Smooth muscle cell of the pulmonary artery (primary cell): ENCODE measurements at places on chromosomes 6 and 20. TPM values are rescaled to one million over a fixed set of nuclear protein-coding genes. Genes with fewer than 3 reads are reported as not detected.

CGA gene
- not detected in 2 replicates for total RNA-seq

RARS2 gene
- total RNA-seq: 34.3 and 42.2 TPM in 2 replicates

C6orf58 gene
- not detected in 2 replicates for total RNA-seq

CAP2 gene
- 12.3 and 17.9 TPM in 2 replicates for total RNA-seq

BPIFB1 gene
- total RNA-seq: 0.07 TPM in 1 of 2 replicates, not detected in the other

GLP1R gene
- not detected in 2 replicates for total RNA-seq

SOBP gene
- total RNA-seq: 2.3 and 14.6 TPM in 2 replicates

SNAI1 gene
- 1.4 and 2.3 TPM in 2 replicates for total RNA-seq

PBOV1 gene
- total RNA-seq: not detected in 2 replicates

TIAM2 gene
- 5.0 and 8.9 TPM in 2 replicates for total RNA-seq

SLC2A10 gene
- total RNA-seq: 52.4 and 61.1 TPM in 2 replicates
